ENCODE measurements at places on chromosomes 6 and 20.

DNA sequence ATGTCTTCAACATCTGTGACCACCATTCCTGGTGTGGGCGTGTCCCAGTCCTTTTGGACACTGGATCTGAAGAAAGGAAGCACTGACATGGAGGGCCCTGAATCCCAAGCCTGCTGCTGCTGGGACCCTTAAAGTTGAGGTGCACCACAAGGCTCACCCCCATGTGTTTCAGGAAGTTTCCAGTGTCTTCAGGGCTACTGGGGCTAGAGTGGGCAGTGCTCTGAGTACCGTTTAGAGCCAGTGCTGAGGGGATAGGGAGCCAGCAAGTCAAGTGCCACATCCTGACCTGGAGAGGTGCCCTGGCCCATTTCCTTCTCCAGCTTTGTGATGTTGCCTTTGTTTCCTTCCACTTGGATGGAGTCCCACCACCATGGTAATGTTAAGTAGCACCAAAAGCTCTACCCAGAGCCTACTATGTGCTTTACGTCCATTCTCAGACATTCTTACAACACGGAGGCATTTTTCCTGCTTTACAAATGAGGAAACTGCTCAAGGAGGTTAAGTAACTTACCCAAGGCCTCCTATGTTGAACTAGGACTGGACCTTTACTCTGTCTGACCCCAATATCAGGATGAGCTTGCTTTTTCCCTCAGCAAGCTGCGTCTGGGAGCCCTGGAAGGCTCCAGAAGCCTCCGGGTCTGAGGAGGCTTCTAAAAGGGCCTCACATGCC lies 552 bp upstream of the DEF6 start:
- no peak for DNase-seq

DNA sequence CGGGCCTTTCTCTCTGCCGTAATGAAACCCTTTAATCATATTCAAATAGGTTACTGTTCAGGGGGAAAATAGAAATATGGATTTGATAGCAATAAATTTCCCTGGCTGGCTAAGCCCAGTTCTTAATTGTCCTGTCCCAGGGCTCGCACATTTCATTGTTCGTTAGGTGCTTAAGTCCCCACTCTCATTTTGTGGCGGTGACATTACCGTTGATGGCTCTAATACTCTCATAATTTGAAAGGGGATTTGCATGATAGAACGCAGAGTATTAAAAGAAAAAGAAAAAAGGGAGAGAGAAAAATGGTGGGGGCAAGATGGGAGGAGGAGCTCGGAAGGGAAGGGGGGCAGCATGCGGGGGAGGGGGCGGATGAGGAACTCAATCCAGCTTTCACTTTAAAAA lies 79.1 kb upstream of the FOXP4 start:
- DNase-seq, result no peak

DNA sequence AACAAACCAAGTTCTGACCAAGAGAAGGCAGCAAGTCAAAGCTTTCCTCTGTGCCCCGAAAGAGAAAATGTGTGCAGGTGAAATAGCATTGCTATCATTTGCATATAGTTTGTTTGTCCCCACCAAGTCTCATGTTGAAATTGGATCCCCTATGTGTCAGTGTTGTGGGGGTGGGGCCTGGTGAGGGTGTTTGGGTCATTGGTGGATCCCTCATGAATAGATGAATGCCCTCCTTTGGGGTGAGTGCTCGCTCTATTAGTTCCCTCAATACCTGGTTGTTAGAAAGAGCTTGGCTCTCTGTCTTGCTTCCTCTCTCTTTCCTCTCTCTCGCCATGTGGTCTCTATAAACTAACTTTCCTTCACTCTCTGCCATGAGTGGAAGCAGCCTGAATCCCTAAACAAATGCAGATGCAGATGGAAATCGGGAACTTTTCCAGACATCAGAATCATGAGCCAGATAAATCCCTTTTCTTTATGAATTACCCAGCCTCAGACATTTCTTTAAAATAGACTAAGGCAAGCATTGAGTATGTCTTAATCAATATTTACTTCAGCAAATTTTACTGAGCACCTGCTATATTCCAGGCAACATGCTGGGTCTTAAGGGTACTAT lies 43.8 kb upstream of the SYNDIG1 start:
- no peak for DNase-seq

DNA sequence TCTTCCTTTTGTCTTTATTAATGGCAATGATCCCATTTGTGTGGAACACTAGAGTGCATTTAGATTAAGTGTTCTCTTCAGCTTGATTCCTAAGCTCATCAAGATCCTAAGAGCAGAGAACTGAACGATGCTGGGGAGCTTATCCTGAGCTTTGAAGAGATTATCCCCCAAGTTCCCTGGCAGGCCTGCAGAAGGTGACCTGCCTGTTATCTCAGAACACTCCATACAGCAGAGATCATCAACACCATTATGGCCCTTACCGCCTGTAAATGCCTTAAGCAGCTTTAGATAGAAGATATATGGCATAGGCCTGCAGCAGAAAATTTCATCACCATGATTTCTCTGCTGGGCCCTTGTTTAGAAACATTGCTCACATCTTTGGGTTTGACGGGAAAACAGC lies 779.9 kb upstream of the MAP3K7 start:
- no peak for DNase-seq

DNA sequence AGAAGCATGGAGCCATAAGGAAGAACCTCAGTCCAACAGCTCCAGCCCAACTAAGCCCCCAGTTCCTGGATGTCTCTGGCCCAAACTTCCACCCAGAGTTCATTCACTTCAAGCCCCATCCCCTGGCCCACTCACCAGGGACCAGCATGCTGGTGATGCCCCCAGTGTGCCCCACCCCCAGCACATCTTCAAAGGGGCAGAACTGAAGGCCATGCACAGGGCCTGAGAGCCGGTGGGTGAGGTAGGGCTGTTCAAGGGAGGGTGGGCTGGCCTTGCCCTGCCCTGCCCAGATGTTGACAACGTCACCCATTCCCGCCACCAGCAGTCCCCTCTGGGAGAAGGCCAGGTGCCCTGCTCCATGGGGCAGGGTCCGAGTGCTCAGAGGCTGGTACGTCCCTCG lies 3.6 kb downstream of the B3GALT4 start:
- DNase-seq, result no peak

- no peak for DNase-seq
These were observed 92.5 kb downstream of the SCP2D1 start for GRCh38 chr20:18906046-18906445.

DNA sequence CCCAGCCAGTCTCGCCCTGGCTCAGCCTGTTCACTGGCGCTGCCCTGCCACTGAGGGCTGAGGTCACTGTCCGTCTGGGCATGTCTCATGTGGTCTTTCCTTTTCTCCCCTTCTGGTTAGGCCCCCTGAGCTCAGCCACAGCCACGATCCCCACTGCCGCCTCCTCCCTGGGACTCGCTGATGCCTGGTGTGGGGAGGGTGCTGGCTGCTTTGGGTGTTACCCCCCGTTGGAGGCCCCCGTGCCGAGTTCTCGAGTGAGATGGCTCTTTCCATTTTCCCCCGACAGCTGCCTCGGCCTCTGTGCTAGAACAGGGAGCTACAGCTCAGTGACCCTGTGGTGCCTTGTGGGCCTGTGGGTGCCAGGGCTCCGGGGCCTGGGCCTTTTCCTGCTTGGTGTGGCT lies 14.9 kb upstream of the TCFL5 start:
- DNase-seq, result no peak

DNA sequence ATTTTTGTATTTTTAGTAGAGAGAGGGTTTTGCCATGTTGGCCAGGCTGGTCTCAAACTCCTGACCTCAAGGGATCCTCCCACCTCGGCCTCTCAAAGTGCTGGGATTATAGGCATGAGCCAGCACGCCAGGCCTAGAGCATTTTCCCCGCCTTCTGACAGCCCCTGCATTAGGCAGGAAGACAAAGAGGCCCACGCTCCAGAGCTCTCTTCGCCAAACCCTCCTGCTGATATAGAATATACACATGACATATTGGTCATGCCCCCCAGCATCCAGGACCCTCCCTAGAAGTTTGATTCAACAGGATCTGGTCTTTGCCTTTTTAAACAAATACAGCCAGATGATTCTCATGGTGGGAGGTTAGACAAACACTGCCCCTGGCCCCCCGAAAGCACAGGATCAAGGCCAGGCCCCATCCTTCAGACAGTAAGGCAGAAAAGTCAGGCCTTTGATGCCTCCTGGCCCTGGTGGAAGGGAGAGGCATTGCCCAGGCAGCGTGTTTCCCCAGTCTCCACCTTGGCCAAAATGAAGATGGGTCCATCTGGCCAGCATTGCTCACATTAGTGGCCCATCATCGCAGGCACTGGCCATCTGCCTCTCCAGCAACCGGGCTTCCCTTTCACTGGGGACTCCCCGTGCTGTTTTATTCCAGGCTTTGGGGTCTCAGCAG lies 4.4 kb downstream of the SULF2 start:
- no peak for DNase-seq

GRCh38 chr6:28764014-28764723 lies 159.6 kb downstream of the TRIM27 start:
- DNase-seq, result no peak

- no peak for DNase-seq
These were observed 59.9 kb downstream of the NUDT3 start for GRCh38 chr6:34332251-34333198.

DNA sequence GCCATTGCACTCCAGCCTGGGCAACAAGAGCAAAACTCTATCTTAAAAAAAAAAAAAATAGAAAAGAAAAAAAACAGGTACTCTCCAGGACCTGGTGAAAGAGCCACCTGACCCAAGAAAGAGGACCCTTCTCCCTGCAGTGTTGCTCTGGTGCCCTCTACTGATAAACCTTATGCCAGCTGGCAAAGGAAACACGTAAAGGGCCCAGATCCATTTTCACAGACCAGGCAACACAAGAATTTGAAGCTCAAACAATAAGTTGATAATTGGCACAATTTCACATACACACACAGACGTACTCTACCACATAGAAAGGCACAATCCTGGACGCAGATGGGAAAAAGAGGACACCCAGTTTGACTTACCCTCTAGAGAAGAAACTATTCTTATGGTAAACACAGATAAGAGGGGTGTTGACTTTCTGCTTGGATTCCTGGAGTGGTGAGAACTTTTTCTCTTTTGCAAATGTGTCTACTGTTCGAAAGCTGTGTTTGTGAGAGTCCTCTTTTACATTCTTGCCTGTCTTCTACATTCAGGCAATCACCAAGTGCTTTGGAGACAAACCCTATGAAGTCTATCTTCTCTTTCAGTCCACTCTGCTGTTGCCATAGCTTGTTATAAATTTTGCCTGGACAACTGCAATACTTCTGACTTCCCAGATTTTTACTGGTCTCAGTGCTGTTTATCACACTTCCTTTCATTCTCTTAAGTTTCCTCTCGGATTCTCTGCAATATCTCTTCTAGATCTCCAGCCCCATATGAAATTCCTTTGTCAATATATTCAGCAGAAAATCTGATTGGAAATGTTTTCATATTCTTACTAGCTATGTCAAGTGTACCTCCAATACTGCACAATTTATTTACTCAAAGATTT lies 6.4 kb upstream of the SNRPB start:
- DNase-seq, result no peak

DNA sequence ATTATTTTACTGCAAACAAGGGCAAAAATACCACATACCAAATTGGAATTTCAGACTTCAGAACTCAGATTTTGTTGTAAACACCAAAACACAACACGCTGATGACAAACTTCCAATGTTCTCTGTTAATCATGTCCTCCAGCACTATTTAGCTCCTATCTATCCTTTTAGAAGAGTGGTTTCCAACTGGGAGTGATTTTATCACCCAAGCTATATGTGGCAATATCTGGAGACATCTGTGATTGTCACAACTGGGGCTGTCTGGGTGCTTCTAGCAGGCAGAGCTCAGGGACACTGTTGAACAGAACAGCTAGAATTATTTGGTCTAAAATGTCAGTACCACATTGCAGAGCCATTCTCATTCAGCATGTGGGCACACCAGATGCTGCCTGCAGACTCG lies 244.6 kb downstream of the FOXC1 start:
- no peak for DNase-seq

DNA sequence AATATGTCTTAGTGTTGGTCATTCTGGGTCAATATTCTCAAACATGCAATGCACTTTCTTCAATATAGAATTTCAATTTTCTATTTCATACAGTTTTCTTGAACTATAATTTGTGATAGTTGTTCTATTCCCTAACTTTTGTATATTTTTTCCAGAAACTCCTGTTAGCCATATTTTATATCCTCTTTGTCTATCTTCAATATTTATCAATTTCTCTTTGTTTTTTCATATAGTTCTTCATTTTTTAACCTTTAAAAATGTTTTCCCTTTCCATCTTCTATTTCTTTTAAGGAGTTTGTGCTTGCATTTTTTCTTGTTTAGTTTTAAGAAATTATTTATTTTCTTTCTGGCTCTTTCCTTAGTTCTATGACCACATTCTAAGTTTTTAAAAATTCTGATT lies 42.0 kb upstream of the MBOAT1 start:
- DNase-seq, result no peak

GRCh38 chr6:158972241-158973233 lies 27.5 kb downstream of the RSPH3 start:
- no peak for DNase-seq

DNA sequence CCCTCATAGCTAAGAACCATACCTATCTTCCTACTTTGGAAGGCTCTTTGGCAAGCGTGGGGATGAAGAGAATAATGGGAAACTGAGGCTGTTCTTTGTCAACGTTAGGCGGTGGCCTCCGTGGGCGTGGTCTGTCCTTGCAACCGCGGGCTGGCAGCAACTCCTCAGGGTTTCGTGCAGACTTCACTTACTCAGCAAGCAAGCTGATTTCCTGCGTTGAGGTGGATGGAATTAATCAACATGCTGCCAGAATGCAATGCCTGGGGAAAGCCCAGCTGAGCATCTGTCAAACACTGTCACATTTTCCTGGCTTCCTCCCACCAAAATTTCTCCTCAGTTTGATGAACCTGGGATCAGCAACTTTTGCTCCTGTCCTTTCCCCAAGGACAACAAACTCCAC lies 9.2 kb upstream of the IL17F start:
- no peak for DNase-seq

DNA sequence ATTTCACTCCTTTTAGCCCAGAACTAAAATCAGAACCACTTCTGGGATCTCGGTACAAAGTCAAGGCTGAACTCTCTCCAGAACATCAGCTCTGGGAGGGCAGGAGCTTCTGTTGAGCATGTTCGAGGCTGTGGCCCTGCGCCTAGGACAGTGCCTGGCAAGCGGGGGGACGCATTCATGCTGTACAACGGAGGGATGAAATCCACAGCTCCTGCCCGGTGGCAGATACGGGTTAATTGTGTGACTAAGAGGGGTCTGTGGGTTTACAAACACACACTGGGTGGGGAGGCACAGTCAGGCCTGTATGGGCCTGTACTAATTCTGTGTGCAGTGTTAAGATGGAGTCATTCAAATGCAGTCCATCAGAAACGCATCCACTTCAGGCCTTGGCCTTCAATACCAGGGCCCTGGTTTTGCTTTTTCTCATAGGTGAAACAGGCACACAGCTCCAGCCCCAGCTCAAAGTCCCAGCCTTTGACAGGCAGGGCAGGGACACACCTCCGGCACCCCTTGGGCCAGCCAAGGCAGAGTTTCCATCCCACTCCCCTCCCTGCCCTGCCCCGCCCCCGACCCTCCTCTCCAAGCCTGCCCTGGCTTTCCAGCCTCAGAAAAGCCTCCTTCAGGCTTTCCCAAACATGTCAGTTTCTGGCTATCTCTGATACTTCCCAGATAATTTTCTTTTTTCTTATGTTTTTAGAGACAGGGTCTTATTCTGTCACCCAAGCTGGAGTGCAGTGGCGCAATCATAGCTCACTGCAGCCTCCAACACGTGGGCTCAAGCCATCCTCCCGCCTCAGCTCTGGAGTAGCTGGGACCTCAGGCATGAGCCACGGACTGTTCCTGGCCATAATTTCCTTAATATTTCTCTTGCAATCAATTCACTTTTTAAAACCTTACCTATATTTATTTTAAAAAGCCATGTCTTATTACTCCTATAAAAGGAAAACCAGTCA lies 109.8 kb downstream of the SULF2 start:
- no peak for DNase-seq

GRCh38 chr20:17969884-17970409 lies 1.1 kb downstream of the MGME1 start:
- DNase-seq, result peak; percentile 28
